ENCODE measurements at places on chromosomes 6 and 20.

DNA sequence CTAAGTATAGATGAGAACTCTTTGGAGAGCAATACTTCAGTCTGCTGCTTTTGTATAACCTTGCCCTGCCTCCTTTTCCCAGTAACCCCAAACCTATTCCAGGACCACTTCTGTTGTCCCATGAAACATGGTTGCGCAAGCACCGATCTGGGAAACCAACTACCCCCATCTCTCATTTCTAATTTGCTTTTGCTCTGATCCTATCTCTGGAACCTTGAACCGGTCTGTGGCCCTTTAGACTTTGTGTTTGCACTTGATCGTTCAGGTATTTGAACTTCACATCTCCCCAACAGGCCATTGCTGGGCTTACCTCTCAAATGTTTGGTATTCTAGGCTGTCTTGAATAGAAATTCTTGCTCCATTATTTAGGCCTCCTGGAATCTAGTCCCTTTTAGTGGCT lies 25.0 kb downstream of the L3MBTL3 start:
- H3K4me1 ChIP-seq: peaks cover 10% of the 10 kb centered on the region
- H3K4me3 ChIP-seq: no peak overlapping the region
- H3K36me3 ChIP-seq: peaks cover 23% of the 10 kb centered on the region
- H3K27ac ChIP-seq: no peak overlapping the region
- no peak for DNase-seq

- H3K4me1 ChIP-seq: peaks cover 14% of the 10 kb centered on the region
- peak overlapping the region; percentile 19 for H3K27ac ChIP-seq
- H3K36me3 ChIP-seq: peaks cover 30% of the 10 kb centered on the region
- no peak for DNase-seq
Measured at GRCh38 chr20:35014537-35014936, 58.9 kb downstream of the MYH7B start.

- H3K4me1 ChIP-seq: peaks cover 19% of the 10 kb centered on the region
- no peak for DNase-seq
- peaks cover 25% of the 10 kb centered on the region for H3K27me3 ChIP-seq
- H3K36me3 ChIP-seq: no peaks in the 10 kb centered on the region
- H3K4me3 ChIP-seq: peak overlapping the region; percentile 37
Measured at GRCh38 chr20:59993736-59994430, 35.7 kb downstream of the CDH26 start.

DNA sequence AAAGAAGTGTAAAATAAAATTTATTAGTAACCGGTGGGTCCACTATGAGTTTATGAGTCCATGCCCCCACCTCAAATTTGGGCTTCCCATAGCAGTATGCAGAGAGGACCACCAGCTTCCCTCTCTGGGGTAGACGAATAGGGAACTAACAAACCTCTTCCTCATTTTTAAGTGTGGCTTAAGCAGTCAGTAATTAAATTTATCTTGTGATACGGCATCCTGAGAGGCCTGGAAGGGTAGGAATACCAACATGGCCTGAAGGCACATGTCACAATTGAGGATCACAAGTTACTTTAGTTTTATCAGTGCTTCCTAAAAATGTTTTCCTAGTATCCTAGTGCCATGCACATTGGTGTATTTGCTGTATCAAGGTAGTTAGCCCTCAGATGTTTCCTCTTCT lies 239.9 kb downstream of the HIVEP2 start:
- no peak overlapping the region for H3K4me3 ChIP-seq
- H3K36me3 ChIP-seq: no peaks in the 10 kb centered on the region
- no peak for DNase-seq
- H3K27me3 ChIP-seq: no peaks in the 10 kb centered on the region
- H3K4me1 ChIP-seq: peaks cover 8% of the 10 kb centered on the region

DNA sequence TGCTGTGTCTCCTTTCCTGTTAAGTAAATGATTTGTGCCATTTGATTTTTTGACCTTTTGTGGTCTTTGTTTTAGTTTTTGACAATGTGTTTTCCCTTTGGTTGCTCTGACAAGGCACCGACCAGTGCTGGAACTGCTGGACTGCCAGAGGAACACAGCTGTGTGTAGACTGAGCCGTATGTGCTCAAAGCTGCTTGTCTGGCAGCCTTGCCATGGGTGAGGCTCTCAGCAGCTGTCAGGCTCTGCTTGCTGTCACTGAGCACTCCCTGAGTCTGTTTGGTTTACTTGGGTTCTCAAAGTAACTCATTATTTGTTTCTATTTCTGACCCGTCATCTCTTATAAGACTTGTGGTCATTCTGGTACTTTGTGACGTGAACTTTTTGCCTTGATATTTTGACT lies 15.1 kb upstream of the SNRPB start:
- H3K36me3 ChIP-seq: peaks cover 48% of the 10 kb centered on the region
- H3K27ac ChIP-seq: no peak overlapping the region
- no peaks in the 10 kb centered on the region for H3K4me1 ChIP-seq
- H3K4me3 ChIP-seq: no peak overlapping the region
- H3K27me3 ChIP-seq: no peaks in the 10 kb centered on the region

GRCh38 chr20:50932016-50932485 lies 814 bp upstream of the ADNP start:
- no peak for DNase-seq
- no peaks in the 10 kb centered on the region for H3K27me3 ChIP-seq
- peak overlapping the region; percentile 89 for H3K27ac ChIP-seq
- peak overlapping the region; percentile 43 for H3K4me3 ChIP-seq
- peaks cover 36% of the 10 kb centered on the region for H3K4me1 ChIP-seq

GRCh38 chr20:38220587-38221118 lies 39.9 kb downstream of the KIAA1755 start:
- no peak overlapping the region for H3K27ac ChIP-seq
- no peaks in the 10 kb centered on the region for H3K36me3 ChIP-seq
- H3K4me3 ChIP-seq: peak overlapping the region; percentile 36
- no peak for DNase-seq

GRCh38 chr6:90264561-90264960 lies 32.1 kb downstream of the BACH2 start:
- H3K36me3 ChIP-seq: peaks cover 26% of the 10 kb centered on the region
- peaks cover 4% of the 10 kb centered on the region for H3K4me1 ChIP-seq
- no peak overlapping the region for H3K27ac ChIP-seq
- no peak for DNase-seq
- no peak overlapping the region for H3K4me3 ChIP-seq

DNA sequence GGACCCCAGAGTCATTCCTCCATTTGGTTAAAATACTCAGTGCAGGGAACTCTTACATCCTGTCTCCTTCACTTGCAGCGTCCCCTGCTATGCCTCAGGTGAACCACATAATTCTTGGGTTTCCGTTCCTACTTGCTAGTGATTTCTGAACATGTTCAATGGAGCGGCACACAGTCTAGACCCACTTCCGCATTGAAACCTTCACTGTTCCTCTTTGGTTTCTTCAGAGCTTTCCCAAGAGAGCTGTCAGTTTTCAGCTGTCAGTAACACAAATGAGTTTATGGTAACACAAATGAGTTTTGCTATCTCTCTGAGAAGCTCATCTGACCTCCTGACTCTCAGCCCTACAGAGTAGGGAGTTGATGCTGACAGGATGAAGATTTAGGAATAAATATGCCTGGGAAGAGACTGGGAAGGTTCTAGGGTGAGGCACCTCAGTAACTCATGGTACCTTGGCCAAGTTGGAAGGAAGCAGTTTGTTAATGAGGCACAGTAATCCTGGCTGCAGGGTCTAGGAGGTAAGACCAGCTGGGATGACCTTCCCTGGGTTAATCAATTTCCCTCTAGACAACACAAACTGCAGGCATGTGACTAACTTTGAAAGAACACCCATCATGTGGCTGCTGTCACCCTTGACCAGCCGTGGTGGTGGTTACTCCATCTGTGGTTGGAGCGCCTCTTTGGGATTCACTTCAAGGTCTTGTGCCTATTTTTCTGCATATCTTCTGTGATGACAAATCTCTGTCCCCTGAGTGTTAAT lies 5.4 kb downstream of the SYS1 start:
- no peaks in the 10 kb centered on the region for H3K27me3 ChIP-seq
- H3K4me3 ChIP-seq: no peak overlapping the region
- H3K27ac ChIP-seq: no peak overlapping the region
- peaks cover 12% of the 10 kb centered on the region for H3K4me1 ChIP-seq
- peaks cover 18% of the 10 kb centered on the region for H3K36me3 ChIP-seq

DNA sequence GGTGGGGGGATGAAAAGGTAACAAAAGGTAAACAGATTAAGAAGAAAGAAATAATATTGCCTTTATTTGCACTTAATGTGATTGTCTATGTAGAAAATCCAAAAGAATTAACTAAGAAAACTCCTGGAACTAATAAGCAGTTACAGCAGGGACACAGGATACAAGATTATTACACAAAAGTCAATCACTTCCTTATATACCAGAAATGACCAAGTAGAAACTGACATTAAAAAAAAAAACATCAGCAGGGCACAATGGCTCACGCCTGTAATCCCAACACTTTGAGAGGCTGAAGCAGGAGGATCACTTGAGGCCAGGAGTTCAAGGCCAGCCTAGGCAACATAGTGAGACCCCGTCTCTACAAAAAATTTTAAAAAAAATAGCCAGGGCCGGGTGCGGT lies 123.2 kb upstream of the RIPOR2 start:
- no peak overlapping the region for H3K4me3 ChIP-seq
- no peak overlapping the region for H3K27ac ChIP-seq
- no peaks in the 10 kb centered on the region for H3K27me3 ChIP-seq
- H3K4me1 ChIP-seq: peaks cover 4% of the 10 kb centered on the region
